Activated CD8-positive, alpha-beta T cell treated with anti-CD3 and anti-CD28 coated beads for 36 hours (primary cell): ENCODE measurements at places on chromosomes 2 and 18.

DNA sequence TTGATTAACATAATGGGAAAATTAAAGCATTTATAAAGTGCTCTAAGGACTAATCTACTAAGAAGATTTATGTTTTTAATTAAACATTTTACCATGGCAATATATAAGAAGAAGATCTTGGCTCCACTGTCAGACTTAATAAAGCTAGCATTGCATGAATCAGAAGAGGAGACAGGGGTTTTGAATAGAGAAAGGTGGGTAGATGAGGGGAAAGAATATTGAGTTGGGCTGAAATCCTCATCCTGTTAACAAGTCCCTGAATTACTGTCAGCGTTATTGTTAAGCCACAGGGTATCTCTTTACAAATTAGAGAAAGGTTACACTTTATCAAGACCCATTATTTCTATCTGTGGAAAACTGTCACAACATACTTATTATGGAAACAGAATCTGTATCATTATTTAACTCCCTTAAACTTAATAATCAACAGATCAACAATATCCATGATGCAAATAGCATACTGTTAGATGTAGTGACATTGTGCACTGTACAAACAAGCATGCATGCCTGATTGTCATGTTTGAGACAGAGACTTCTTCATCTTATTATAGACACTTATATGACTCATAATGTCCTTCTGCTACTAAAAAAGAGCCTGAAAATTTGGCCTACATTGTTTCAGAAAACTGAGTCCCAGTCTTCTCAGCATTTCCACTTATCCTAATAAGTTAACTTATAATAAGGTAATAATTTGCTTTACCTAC, 304.1 kb downstream of the NRXN1 start:
- DNase-seq, result no peak

GRCh38 chr2:218345491-218346236, 11.0 kb upstream of the CATIP start:
- DNase-seq, result no peak

- DNase-seq, result no peak
These were observed 607.7 kb downstream of the ARHGAP15 start for GRCh38 chr2:143736904-143737303.

DNA sequence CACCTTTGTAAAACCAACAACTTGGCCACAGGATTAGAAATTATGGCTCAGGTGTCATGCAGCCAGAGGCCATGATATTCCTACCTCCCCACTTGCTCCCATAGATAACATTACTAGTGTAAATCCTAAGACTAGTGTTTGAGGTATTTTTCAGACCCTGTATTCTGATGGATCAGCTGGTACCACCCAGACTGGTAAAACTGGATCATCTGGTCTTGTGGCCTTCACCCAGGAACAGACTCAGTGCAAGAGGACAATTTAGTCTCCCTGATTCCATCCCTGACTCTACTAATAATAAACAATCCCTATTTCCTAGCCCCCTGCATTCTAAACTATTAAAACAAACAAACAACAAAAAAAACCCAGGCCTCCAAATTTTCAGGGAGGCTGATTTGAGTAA, 121.0 kb downstream of the ALPK2 start:
- DNase-seq, result no peak

GRCh38 chr18:51614033-51614432, 416.6 kb upstream of the MEX3C start:
- DNase-seq, result no peak

DNA sequence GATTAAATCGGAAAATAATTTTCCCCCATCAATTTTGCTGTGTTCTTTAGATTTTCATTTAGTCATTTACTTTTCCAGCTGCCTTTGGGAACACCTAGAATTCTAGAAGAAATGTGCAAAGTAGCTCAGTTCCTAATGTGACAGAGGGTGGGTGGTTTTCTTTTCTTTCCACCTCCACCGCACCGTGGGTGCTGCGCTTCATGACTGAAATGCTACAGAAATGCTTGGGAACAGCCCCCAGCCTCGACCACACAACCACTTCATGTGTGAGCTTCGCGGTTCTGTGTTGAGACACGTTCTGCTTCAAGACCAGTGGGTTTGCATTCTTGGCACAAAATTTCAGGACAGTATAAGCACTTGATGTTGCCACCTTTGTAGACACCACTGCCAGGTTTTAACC, 30.9 kb downstream of the E2F6 start:
- no peak for DNase-seq

GRCh38 chr2:120421126-120421829, 75.3 kb downstream of the INHBB start:
- DNase-seq, result no peak

- no peak for DNase-seq
These were observed 22.1 kb downstream of the STARD7 start for GRCh38 chr2:96186562-96186961.

GRCh38 chr18:50880119-50880465, 1.2 kb downstream of the ME2 start:
- DNase-seq, result no peak

- DNase-seq, result no peak
These were observed 36.3 kb downstream of the HS6ST1 start for GRCh38 chr2:128282246-128282975.

- no peak for DNase-seq
These were observed 36.9 kb upstream of the VWA3B start for GRCh38 chr2:98050070-98050469.

- DNase-seq, result peak; percentile 22
These were observed 6.8 kb downstream of the ESCO1 start for GRCh38 chr18:21593540-21594257.

- DNase-seq, result peak; percentile 12
These were observed 90.7 kb downstream of the STK39 start for GRCh38 chr2:168156661-168157060.

GRCh38 chr2:147181351-147182029, 663.3 kb upstream of the ACVR2A start:
- DNase-seq, result no peak

DNA sequence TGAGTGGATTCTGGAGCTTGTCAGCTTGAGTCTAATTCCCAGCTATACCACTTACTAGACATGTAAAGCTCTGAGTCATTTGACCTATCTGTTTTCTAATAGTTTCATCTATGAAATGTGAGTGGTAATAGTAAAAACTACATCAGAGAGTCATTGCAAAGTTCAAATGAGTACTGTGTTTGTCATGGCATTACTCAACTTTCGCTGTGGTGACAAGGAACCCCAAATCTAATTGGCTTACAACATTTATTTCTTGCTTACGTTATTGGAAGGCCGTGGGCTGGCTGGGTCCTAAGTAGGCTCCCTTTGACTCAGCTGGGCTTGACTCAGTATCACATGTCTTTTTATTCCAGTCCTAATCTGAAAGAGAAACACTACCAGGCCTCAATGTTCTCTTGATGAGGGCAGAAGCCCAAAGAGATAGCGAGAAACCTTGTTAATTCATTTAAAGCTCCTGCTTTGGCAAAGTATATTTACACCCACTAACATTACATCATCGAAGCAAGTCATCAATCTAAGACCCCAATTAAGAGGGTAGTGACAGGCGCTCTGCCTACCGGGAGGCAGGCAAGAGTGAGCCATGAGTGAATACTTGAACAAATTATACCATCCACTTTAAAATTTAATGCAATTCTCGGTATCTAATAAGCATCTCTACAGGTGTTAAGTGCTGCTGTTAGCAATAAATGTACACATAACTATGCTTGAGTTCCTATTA, 431.8 kb upstream of the SPHKAP start:
- peak; percentile 3 for DNase-seq

GRCh38 chr2:217973008-217973787, 29.6 kb downstream of the TNS1 start:
- no peak for DNase-seq

- DNase-seq, result no peak
These were observed 387.9 kb upstream of the POU3F3 start for GRCh38 chr2:104465981-104466380.

GRCh38 chr2:19137433-19137832, 221.0 kb downstream of the OSR1 start:
- no peak for DNase-seq

GRCh38 chr2:49294225-49294624, 139.9 kb upstream of the FSHR start:
- DNase-seq, result no peak

DNA sequence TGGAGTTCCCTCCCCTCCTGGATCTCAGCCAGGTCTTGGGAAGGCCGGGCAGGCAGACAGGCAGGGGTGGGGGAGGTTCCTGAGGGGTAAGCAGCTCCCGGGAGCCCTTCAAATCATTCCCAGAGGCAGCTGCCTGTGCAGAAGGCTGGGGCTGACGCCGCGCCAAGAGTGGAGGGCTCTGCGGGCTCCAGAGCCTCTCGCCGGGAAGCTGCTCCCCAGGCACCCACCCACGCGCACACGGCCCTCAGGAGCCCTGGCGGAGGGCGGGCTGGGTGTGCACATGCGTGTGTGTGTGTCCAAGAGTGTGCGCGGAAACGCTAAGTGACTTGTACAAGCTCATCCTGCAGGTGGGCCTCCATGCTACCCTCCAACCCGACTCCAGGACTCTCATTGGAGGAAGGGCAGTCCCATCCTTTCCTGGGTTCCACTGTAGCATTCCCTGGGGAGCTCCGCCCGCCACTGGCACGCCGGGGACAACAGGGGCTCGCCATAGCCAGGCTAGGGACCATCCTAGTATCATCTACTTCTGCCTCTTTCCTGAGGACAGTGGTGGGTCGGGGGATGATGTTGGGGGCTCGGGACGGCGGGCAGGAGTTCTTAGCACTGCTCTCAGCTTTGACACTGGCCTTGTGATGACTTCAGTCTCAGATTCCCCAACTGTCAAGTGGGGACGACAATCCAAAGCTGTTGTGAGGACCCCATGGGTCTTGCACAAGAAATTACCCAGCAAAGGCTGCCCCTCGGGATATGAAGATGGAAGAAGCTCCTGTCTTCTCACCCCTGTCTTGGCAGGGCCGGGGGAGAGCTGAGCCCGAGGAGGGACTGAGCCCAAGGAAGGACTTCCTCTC, 50.3 kb downstream of the INHBB start:
- no peak for DNase-seq

DNA sequence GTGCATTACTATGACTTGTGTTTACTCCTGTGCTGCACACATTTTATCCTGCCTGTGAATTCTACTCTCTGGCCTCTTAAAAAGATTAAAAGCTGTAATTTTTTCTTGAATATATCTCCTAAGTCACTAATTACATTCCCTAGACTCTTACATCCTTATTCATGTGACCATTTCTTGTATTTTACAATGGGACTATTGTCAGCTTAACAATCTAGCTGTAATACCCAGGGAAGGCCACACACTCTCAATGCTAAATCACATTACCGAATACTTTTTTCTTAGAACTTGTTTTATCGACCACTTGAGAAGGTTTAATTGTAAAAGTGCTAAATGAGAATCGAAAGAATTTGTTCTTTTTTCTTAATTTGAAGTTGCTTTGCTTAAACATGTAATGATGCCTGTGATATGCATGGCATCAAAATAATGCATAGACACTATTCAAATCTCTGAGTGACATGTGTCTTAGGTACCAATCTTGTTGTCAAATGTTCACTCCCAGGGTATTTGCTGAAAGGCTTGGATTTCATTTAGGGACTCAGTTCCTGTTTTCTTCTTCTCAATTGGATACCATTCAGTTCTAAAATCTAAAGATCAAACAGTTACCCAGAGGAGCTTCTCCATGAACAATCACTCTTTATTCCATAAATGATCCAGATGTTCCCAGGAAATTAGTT, 498.5 kb downstream of the DPP10 start:
- no peak for DNase-seq

DNA sequence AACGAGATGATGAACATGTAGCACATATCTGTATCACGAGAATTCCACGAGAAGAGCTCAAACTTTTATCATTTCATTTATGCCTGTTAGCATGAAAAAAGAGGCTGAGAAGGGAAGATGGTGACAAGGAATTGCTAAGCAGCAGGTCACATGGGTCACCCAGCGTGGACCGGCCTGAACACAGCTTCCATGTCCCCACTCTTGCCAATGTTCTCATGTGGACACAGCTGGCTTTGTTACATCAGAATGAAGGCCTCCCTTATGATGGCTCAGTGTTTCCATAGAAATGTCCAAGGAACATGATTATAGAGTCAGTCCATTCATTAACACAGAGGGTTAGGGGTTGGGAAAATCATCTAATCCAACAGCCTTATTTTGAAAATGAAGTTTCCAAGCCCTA, 215.4 kb downstream of the CMPK2 start:
- DNase-seq, result no peak

DNA sequence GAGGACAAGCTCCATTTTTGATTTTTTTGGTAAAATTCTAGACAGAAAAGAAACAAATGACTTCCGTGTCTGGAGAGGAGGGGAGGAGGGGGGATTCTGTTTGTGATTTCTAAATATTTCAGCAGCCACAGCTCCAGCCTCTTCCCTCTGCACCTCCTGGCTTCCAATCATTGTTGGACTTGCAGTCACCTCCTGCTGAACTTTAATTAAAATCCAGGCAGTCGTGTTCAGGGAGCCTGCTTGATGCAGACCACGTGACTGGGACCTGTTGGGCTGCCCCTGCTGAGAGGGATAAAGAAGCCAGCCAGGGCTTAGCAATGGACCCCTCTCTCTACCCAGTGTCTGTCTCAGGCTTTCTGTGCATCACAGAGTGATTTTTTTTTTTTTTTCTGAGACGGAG, 115.1 kb downstream of the SH3BP4 start:
- no peak for DNase-seq

DNA sequence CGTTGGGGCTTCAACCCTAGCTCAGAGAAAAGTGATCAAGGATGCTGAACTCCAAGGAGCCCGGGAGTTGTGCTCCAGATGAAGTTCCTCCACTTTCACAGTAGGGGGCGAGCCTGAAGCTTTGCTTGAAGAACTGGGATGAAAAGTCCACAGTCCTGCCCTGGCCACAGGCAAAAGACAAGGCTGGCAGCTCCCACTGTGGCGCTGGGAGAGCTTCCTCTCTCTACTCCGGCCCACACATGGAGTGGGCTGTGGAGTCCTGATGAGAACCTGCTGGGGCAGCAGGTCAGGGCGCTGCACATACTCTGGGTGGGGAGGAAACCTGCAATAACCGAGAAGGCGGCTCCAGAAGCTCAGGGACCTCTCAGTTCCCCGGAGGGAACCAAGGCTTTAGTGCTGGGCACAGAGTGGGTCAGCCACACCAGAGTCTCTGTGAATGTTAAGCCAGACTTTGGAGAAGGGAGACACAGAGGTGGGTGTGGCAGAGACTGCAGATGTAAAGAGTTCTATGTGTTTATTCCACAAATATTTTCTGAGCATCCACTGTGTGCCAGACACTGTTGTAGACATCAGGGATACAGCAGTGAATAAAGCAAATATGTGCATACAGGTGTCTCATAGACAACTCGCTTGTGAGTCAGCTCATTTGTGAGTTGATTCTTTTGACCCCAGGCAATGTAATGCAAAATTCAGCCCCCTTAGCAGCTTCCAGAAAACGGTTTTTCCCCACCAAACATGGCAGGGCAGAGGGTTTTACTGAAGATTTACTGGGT, 48.0 kb upstream of the MRPL33 start:
- DNase-seq, result peak; percentile 30

- no peak for DNase-seq
These were observed 14.1 kb upstream of the ZSWIM2 start for GRCh38 chr2:186862869-186863709.

DNA sequence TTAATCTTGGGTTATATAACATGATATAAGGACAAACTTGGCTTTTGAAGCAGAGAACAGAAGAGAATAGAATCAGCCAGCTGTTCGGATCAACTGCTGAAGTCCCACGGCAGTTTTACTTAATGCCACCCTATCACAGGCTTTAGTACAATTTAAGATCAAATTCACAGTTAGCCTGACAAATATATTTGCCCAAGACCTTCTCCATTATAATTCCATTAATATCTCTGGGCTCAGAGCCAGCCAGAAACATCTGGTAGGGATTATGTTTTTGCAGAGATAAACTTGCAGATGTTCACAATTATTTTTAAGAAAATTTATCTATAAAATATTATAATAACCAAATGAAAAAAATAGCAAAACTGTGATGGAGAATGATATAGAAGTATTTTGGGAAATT, 381.4 kb downstream of the RAD51AP2 start:
- no peak for DNase-seq

GRCh38 chr18:54737986-54738385, 90.3 kb upstream of the RAB27B start:
- no peak for DNase-seq
